Stimulated activated CD4-positive, alpha-beta T cell treated with anti-CD3 and anti-CD28 coated beads, Interleukin-4, amount 100 ng/mL, for 24 hours (primary cell): ENCODE measurements at places on chromosomes 6 and 20.

GRCh38 chr20:48335308-48336050 lies 492.3 kb downstream of the PREX1 start:
- DNase-seq: no peak

- no peak for DNase-seq
Observed at GRCh38 chr6:140050101-140050995, 675.9 kb upstream of the CITED2 start.

GRCh38 chr6:142009647-142010046 lies 123.1 kb upstream of the GJE1 start:
- DNase-seq: no peak

DNA sequence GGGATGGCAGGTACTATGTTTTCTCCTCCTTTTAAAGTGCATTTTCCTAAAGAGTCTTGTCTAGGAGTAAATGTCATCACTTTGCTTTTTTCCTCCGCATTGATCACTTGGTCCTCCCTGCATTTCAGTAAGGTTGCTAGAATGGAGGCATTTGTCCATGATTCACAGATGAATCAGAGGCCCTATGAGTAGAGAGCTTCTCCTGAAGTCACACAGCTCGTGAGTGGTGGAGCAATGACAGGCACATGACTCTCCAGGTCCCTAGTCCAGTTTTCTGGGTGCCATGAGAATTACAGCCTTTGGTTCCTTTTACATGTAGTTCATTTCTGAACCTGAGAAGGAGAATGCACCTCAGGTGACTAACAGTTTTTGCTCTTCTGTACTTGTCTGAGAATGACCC lies 50.5 kb downstream of the HLA-A start:
- DNase-seq: no peak

GRCh38 chr6:11767978-11768756 lies 10.4 kb downstream of the ADTRP start:
- no peak for DNase-seq

GRCh38 chr6:34182751-34183531 lies 37.1 kb upstream of the GRM4 start:
- peak; percentile 80 for DNase-seq

DNA sequence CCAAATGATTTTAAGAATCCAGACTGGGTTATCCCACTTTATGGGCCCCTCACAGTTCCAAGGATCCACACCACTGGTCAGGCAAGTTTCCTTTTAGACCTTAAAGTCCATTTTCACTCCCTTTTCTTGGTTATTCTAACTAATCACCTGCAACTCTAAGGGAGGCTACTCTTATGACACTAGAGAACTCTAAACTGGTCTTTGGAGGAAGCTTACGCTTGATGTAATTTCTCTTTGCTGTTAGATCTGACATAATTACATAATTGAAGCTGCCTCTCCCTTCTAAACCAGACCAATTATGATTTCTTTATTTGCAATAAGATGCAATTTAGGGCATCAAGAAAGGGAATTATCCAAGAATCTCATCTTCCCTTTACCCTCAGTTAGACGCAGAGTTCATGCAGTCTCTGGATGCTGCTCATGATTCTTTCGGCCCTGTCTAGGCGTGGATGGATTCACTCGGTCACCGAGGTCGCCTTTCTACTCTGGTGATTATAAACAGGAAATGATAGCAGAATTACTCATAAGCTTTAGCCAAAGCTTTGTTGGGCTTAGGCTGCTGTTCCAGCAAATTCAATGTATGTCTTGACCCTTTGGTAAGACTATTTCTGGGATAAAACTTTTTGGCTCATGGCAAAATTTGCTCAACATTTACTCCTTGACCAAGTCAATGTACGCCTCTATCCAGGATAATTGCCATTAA lies 166.4 kb upstream of the PRND start:
- DNase-seq: no peak

DNA sequence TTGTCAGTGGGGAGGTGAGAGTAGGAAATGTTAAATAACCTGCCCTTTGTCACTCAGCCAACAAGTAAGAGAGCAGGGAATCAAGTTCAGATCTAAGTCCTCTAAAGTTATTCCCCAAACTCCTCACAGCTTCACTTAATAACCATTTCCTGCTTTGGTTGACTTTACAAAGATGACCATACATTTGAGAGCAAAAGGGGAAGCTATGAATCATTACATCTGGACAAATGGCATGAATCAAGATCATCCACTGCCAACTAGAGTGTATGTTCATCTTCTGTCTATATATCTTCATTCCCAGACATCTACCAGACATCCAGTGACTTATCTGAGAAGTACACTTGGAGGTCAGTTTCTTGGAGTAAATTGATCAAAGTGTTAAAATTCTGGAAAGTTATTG lies 15.1 kb upstream of the HIVEP2 start:
- no peak for DNase-seq

GRCh38 chr20:61949714-61950640 lies 115.7 kb downstream of the TAF4 start:
- DNase-seq: no peak

DNA sequence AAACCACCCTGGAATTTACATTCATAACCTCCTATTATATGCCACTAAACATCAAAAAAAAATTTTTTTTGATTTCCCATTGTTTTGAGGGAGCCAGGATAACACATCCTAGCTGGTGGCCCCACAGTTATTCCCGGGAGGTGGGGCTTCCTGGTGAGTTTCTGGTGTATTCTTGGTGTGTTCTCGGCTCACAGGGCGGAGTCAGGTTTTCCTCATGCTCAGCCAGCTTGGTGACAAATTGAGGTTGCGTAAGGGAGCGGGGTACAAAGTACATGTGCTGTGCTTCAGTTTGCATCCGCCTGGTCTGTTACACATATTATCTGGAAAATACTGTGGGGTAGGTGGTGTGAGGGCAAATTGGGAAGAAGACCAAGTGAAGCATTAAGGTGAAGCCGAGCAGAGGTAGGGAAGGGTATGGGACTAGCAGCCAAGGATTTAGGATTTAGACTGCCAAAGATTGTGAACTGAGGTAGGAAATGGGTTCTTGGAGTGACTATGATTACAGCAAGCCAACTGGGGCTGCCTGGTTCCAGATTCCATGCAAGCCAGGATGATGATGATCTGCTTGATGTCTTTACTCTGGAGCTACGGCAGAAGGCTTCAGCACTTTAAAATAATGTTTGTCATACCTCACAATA lies 46.2 kb upstream of the EEF1A1 start:
- no peak for DNase-seq

GRCh38 chr6:119311514-119312142 lies 37.9 kb downstream of the MAN1A1 start:
- no peak for DNase-seq

DNA sequence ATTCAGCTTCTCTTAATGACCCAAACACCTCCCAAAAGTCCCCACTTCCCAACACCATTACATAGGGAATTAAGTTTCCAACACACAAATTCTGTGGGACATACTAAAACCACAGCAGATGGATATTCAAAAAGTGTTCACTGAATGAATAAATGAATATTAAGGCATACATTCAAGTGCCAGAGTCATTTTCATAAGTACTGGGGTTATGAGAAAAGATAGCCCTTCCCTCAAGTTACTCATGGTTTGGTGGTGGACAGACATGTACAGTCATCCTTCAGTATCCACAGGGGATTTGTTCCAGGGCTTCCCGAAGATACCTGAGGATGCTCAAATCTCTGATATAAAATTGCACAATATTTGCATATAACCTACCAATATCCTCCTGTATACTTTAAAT lies 50.4 kb downstream of the HS3ST5 start:
- DNase-seq: no peak

DNA sequence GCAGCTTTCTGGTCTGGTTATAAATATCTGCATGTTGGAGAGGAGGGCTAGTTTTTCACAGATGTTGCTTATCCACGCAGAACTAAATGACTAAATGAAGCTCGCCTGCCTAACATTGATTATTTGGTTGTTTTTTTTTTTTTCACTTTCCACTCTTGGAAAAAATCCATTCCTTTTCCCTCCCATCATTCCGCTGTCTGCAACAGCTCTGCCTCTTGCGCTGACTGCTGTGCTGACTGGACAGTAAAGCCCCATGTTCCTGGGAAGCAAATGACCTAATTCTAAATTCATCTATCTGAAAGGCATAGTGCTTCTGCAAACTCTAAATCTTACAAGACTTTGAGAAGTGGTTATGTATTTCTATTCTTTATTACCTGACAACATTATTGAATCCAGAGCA lies 255.5 kb upstream of the PLN start:
- DNase-seq: no peak

DNA sequence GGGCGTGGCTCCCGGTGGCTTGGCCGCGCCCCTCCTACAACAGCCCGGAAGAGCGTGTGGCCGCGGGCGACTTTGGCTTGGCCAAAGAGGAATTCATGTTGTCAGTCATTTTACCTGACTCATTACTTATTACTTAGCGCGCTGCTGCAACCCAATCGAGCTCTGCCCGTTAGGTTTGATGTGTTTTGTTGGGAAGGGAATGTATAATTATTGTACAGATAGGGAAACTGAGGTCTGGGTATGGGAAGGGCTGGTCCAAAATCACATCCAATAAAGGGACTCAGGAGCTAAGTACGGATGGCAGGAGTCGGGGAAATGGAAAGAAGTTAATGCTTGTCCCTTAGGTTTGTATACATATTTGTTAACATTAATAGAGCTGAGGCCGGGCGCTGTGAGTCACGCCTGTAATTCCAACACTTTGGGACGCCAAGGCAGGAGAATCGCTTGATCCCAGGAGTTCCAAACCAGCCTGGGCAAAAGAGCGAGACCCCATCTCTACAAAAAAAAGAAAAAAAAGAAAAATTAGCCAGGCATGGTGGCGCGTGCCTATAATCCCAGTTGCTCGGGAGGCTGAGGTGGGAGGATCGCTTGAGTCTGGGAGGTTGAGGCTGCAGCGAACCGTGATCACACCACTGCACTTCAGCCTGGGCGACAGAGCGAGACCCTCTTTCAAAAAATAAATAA lies 639 bp upstream of the ZNF335 start:
- no peak for DNase-seq

- DNase-seq: no peak
Observed at GRCh38 chr6:110307368-110307767, 50.8 kb downstream of the METTL24 start.

DNA sequence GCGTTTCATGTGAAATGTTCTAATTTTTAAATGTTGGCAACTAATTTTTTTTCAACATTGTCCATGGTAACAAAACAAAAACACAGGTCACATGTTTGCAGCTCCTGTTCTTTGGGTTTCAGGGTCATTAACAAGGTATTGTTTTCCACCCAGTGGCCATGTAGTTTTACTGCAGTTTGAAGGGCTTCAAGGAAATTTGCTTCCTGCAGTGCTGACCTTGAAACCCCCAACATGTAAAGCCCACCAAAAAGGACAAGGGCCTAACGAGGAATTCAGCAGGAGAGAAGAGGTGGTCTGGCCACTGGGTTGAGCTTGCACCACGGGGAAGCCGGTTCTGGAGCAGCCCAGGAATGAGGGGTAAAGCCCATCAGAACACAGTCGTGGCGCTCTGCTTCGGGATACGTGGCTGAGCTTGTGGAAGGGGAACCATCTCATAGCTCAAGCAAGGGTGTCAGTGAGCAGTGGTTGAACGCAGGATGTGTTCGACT lies 13.9 kb upstream of the KLHL31 start:
- no peak for DNase-seq

GRCh38 chr6:100761841-100762240 lies 119.3 kb downstream of the ASCC3 start:
- DNase-seq: no peak

DNA sequence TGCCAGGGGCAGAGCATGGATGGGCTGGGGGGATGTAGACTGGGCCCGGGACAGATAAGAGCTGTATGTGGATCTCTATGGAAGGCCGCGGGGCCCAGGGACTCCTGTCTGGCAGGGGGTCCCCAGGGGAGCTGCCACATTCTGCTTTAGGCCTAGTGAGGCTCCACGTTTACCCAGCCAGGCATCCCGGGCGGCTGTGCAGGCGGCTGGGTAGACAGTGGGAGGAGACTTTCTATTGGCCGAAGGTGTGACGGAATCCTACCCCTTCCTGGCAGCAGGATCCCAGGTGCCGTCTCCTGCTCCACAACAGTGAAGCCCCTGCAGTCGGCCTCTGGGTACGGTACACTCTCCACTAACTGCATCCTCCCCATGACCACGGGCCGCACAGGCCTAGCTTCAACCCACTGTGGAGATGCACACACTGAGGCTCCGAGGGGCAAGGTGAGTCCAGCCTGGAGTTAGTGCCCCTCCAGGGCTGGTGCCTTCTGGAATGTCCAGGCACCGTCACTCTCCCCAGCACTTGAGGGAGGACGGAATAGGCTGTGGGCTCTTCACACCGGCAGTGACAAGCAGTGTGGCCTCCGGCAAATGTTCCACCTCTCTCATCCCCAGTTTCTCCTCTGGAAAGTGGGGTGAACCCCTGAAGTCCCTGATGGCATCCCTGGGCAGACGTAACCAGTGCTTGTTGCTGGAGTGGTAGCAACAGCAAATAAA lies 36.8 kb upstream of the ZBP1 start:
- no peak for DNase-seq

DNA sequence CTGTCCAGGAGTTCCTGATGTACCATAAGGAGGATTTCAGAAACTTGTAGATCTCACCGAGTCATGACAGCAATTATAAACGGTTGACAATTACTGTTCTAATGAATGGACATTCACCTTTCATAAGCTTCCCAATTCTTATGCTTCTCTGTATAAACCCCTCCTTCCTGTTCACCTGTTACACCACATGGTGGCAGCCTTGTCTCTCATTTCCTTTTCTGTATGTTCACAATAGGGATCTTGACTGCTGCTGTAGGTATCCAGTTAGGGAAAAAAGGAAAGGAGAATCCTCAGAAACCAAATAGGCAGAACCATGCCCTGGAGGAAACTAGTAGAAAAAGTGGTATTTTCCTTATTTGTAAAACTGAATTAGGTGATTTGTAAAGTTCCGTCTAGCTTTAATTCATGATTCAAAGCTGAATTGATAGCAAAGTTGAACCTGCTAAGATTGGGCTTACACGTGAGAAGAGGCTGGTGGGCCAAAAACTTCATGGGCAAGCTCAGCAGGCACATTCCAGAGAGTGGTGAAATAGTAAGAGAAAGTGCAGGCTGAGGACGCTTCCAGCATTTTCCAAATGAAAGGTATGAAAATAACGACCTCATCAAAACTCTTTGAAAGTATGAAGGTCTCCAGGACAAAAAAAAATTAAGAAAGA lies 29.0 kb upstream of the TBPL1 start:
- DNase-seq: peak; percentile 68

GRCh38 chr6:19753826-19754225 lies 83.3 kb upstream of the ID4 start:
- DNase-seq: no peak

DNA sequence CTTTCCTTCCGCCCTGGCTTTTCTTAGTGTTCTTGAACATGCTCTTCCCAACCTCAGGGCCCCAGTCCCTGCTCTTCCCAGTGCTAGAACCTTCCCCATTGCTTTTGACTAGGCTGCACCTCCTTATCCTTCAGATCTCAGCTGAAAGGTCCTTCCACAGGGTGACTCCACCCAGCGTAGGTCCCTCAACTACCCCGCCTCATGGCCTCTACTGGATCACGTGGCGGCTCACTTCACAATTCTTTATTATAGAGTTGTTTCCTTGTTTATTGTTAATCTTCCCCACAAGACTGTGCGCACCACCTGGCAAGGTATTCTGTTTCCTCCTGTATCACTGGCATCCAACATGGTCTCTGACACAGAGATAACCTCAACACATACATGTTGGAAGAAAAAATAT lies 31.2 kb downstream of the TTLL9 start:
- DNase-seq: no peak
